ENCODE measurements at places on chromosomes 2 and 18.

DNA sequence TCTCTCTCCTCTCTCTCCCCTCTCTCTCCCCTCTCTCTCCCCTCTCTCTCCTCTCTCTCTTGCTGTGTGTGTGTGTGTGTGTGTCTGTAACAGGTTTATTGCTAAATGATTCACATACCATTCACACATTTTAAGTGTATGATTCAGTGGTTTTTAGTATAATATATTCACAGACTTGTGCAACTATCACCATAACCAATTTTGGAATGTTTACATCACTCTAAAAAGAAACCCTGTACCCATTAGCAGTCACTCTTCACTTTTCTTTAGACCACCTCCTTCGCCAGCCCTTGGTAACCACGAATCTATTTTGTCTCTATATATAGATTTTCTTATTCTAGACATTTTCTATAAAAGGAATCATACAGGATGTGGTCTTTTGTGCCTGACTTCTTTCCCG is 11.4 kb downstream of the THNSL2 start:
- H3K36me3 ChIP-seq, result no peaks in the 10 kb centered on the region
- DNase-seq, result peak; percentile 27
- no peak overlapping the region for H3K4me3 ChIP-seq
- H3K27me3 ChIP-seq, result peaks cover 24% of the 10 kb centered on the region
- no peaks in the 10 kb centered on the region for H3K4me1 ChIP-seq

GRCh38 chr2:131040661-131041401 is 52.4 kb downstream of the FAM168B start:
- H3K36me3 ChIP-seq, result no peaks in the 10 kb centered on the region
- no peak overlapping the region for H3K27ac ChIP-seq
- no peaks in the 10 kb centered on the region for H3K27me3 ChIP-seq

GRCh38 chr2:103594823-103595222 is 833.0 kb downstream of the TMEM182 start:
- H3K36me3 ChIP-seq, result no peaks in the 10 kb centered on the region
- DNase-seq, result no peak
- H3K4me1 ChIP-seq, result no peaks in the 10 kb centered on the region
- no peaks in the 10 kb centered on the region for H3K27me3 ChIP-seq
- H3K27ac ChIP-seq, result no peak overlapping the region

DNA sequence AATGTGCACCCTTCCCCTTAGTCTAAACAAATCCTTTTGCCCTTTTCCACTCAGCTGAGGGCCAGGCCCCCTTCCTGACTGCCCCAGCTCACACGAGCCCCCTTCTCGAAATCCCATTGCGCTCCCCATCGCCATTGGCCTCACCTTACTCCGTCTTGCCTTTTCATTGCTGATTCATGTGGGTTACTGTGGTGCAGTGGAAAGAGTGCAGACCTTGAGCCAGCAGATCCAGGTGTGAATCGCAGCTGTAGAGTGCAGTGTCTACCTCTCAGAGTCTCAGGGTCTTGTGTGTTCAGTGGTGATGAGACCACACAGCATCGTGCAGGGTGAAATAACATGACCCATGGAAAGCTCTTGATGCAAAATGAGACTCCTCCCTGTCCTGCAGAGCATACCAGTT is 132.4 kb upstream of the APCDD1 start:
- peaks cover 6% of the 10 kb centered on the region for H3K4me1 ChIP-seq
- H3K27me3 ChIP-seq, result no peaks in the 10 kb centered on the region
- no peak overlapping the region for H3K27ac ChIP-seq
- H3K4me3 ChIP-seq, result no peak overlapping the region
- H3K36me3 ChIP-seq, result no peaks in the 10 kb centered on the region

GRCh38 chr18:35444636-35445035 is 53.1 kb downstream of the INO80C start:
- H3K36me3 ChIP-seq, result no peaks in the 10 kb centered on the region
- no peaks in the 10 kb centered on the region for H3K4me1 ChIP-seq
- H3K27ac ChIP-seq, result no peak overlapping the region
- no peak for DNase-seq

GRCh38 chr2:82062463-82062862 is 1757.9 kb upstream of the LRRTM1 start:
- no peak overlapping the region for H3K4me3 ChIP-seq
- H3K27me3 ChIP-seq, result no peaks in the 10 kb centered on the region
- H3K27ac ChIP-seq, result no peak overlapping the region
- H3K4me1 ChIP-seq, result no peaks in the 10 kb centered on the region

DNA sequence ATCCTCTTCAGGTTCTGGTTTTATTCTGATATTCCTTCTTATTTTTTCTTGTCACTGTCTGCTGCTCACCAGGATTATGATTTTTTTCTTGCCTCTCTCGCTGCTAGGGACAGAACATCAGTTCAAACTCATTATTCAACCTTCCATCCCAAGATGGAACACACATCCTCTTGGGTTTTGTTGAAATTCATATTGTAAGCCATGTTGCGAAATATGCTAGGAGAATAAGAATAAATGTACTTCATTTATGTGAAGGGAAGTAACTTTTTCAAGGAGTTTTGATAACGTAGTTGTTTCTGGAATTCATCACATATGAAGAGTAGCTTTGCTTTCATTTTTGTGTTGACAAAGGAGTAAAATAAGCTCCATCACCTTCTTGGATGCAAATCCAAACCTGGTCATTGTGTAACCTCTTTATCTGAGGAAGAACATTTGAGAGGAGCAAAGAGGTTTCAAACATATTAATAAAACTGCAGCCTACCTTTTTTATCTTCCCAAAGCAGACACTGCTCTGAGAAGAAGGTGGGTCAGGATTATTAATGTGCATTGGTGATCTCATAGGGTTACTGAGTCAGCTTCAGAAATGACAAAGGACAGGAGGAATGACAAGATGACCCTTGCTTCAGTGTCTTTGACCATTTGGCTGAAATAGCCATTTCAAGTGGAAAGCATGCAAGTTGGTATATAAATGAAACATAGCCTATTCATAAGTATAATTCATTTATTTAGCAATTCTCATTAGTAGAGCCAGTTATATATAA is 280.0 kb downstream of the GULP1 start:
- H3K27me3 ChIP-seq, result no peaks in the 10 kb centered on the region
- no peaks in the 10 kb centered on the region for H3K36me3 ChIP-seq
- no peak overlapping the region for H3K27ac ChIP-seq

DNA sequence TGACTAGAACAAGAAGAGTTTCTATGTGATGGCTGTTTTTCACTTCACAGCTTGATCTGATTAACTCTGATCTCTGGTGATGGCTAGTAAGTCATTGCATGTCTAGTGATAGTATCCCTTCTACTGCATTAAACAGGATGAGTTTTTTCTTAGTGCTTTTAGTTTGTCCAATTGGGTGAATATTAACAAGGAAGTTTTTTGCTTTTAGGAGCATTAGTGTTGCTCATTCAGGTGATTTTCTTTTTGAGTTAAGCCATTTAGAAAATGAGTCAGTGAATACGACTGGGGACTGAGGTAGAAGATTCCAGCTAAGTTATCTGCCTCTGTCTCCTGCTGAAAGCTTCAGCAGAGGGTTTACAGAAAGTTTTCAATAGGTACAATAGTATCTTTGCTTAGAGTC is 306.7 kb downstream of the PIK3C3 start:
- DNase-seq, result no peak
- H3K27ac ChIP-seq, result no peak overlapping the region
- H3K4me3 ChIP-seq, result no peak overlapping the region
- no peaks in the 10 kb centered on the region for H3K27me3 ChIP-seq

All from A673 (cell line).